Thoracic aorta (tissue), 2 donors: ENCODE measurements at places on chromosomes 3 and 15. TPM values are rescaled to one million over a fixed set of nuclear protein-coding genes. Genes with fewer than 3 reads are reported as not detected.

DNA sequence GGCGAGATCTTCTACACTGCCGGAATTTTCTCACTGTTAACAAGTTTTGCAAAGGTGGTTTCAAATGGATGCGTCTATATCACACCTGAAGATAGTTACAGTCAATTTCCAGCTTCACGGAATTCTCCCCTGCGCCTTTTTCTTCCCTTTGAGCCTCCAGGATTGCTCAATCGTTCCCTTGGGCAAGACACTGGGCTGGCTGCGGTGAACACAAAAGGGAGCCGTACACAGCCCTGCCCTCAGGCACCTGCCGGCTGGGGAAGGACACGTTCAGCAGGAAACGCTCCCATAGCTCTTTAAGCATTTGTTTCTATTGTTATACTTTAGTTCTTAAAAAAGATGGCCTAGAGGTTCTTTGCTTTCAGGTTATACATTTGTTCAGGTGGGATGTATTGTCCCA is 85.7 kb downstream of the C3orf70 start:
- DNase-seq, result no peak
- no peaks in the 10 kb centered on the region for H3K27me3 ChIP-seq
- H3K4me1 ChIP-seq, result no peaks in the 10 kb centered on the region
- no peaks in the 10 kb centered on the region for H3K36me3 ChIP-seq
- H3K27ac ChIP-seq, result no peak overlapping the region
- no peak overlapping the region for H3K4me3 ChIP-seq

DNA sequence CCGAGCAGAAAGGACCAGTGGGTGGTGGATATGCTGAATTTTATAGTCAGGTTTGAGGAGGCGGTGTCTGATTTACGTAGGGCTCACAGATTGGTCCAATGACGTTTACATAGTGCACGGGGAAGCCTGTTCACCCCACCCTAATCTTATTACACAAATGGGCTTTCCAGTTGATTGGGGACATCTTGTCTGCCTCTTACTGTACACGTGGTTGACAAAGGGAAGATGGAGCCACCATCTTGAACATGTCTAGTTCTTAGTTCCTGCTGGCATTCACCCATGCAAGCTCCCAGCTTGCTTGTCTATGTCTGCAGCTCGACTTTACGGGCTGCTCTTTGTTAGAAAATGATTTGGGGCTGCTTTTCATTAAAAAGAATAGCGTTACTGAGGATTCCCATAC is 332.0 kb upstream of the SLCO3A1 start:
- no peak overlapping the region for H3K4me3 ChIP-seq
- no peak for DNase-seq
- H3K27ac ChIP-seq, result no peak overlapping the region
- no peaks in the 10 kb centered on the region for H3K36me3 ChIP-seq
- H3K4me1 ChIP-seq, result no peaks in the 10 kb centered on the region

- H3K36me3 ChIP-seq, result no peaks in the 10 kb centered on the region
- no peak for DNase-seq
- H3K27me3 ChIP-seq, result no peaks in the 10 kb centered on the region
- peaks cover 9% of the 10 kb centered on the region for H3K4me1 ChIP-seq
- no peak overlapping the region for H3K27ac ChIP-seq
Observed at GRCh38 chr15:66658044-66658443, 44.0 kb upstream of the SMAD6 start.

DNA sequence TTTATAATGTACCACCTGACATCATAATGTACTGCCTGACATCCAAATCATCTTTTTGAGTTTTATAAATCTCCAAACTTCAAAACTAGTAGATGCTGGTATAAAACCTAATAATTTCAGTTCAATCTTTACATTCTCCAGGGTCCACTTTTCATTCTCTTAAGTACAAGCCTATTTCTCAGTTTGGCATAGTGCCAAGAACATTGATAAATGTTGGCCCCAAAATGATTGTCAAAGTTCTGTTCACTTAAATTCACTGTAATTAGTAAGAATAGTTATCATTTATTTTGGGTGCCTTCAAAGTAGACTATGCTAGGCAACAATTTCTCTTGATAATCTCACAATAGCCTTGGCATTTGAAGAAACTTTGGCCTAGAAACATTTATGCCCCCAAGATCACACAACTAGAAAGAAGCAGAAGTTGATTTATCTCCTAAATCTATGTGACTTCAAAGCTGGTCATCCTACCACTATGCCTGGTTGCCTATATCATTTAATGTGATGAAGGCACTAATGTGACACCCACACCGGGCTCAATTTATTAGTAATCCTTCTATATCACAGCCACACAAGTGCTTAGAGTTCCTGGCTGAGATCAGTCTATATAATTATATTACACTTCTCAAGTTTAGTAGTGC is 101.7 kb downstream of the ZNF609 start:
- no peaks in the 10 kb centered on the region for H3K27me3 ChIP-seq
- peaks cover 8% of the 10 kb centered on the region for H3K4me1 ChIP-seq
- no peak overlapping the region for H3K4me3 ChIP-seq
- H3K27ac ChIP-seq, result no peak overlapping the region

GRCh38 chr15:75091814-75092213 is 68.4 kb downstream of the PPCDC start:
- no peaks in the 10 kb centered on the region for H3K4me1 ChIP-seq
- no peaks in the 10 kb centered on the region for H3K36me3 ChIP-seq
- no peak for DNase-seq
- no peak overlapping the region for H3K27ac ChIP-seq
- no peaks in the 10 kb centered on the region for H3K27me3 ChIP-seq

DNA sequence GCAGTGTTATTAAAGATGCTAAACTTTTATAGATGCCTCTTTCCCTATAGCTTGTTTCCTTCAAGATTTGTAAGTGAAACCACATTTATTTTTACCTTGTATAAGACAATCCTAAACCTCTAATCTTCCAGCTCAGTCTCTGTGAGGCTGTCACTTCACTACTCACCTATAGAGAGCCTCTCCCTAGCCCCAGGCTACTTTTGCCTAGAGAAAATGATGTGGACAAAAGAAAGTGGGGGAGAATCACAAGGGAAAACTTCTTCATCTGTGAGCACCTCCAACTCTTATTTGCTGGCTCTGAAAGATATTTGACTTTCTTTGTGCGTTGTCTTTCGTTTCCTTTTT is 74.9 kb upstream of the SCN5A start:
- H3K27ac ChIP-seq, result no peak overlapping the region
- H3K4me3 ChIP-seq, result no peak overlapping the region
- peaks cover 19% of the 10 kb centered on the region for H3K4me1 ChIP-seq
- no peaks in the 10 kb centered on the region for H3K27me3 ChIP-seq

GRCh38 chr3:152269831-152270734 is 1.4 kb downstream of the MBNL1 start:
- no peaks in the 10 kb centered on the region for H3K27me3 ChIP-seq
- DNase-seq, result no peak
- H3K27ac ChIP-seq, result peak overlapping the region; percentile 99

DNA sequence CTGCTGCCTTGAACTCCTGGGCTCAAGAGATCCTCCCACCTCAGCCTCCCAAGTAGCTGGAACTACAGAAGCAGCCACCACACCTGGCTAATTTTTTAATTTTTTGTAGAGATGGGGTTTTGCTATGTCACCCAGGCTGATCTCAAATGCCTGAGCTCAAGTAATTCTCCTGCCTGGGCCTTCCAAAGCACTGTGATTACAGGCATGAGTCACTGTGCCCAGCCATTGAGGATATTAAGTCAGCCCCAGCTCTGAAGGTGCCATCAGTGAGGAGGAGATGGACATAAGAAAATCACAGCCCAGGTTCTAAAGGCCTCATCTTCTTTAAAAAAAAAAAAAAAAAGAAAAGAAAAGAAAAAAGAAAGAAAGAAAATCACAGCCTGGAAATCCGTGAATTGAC is 26.6 kb upstream of the PSTPIP1 start:
- H3K4me3 ChIP-seq, result no peak overlapping the region
- peaks cover 19% of the 10 kb centered on the region for H3K4me1 ChIP-seq
- no peaks in the 10 kb centered on the region for H3K27me3 ChIP-seq

DNA sequence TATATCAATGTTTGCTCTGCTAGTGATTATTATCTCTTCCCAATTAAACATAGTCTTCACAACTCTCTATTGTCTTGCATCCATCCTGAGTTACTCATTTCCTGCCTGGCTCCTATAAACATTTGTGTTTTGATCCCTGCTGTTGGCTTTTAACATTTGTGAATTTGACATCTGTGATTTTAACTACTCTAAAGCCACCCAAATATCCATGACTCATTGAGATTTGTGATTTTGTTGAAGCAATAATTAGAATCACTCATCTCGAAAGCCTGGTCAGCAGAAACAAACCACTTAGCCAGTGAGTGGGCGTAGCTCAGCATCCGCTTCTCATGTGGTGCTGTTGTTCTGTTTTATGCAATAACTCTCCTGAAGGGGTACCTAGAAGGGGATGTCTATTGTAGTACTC is 174.3 kb upstream of the ZBTB20 start:
- no peaks in the 10 kb centered on the region for H3K27me3 ChIP-seq
- H3K36me3 ChIP-seq, result no peaks in the 10 kb centered on the region
- H3K4me1 ChIP-seq, result no peaks in the 10 kb centered on the region
- H3K4me3 ChIP-seq, result no peak overlapping the region

GRCh38 chr3:171834461-171834801 is 8.7 kb upstream of the TMEM212 start:
- no peak for DNase-seq
- no peaks in the 10 kb centered on the region for H3K27me3 ChIP-seq
- no peak overlapping the region for H3K4me3 ChIP-seq

DNA sequence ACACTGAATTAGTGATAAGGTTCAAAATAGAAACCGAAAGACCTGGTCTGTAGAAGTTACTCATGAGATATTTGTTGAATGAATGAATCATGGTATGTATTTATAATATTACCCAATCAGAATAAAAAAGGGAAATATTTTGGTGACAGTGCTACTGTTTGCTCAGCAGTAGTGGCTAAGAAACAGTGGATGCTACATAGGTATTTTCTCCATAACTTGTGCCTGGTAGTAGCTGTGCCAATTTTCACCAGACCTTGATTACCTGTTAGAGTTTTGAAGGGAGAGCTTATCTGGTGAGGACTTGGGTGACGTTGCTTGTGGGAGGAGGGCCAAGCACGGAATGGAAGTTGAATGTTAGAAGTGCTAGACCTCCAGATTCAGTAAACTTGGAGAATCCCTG is 14.3 kb downstream of the LIMD1 start:
- no peak for DNase-seq
- H3K4me1 ChIP-seq, result peaks cover 94% of the 10 kb centered on the region
- no peak overlapping the region for H3K4me3 ChIP-seq
- no peaks in the 10 kb centered on the region for H3K36me3 ChIP-seq
- H3K27ac ChIP-seq, result peak overlapping the region; percentile 78

- DNase-seq, result no peak
- peaks cover 20% of the 10 kb centered on the region for H3K4me1 ChIP-seq
- no peak overlapping the region for H3K27ac ChIP-seq
- H3K4me3 ChIP-seq, result no peak overlapping the region
Observed at GRCh38 chr3:21331321-21331720, 419.7 kb downstream of the ZNF385D start.

DNA sequence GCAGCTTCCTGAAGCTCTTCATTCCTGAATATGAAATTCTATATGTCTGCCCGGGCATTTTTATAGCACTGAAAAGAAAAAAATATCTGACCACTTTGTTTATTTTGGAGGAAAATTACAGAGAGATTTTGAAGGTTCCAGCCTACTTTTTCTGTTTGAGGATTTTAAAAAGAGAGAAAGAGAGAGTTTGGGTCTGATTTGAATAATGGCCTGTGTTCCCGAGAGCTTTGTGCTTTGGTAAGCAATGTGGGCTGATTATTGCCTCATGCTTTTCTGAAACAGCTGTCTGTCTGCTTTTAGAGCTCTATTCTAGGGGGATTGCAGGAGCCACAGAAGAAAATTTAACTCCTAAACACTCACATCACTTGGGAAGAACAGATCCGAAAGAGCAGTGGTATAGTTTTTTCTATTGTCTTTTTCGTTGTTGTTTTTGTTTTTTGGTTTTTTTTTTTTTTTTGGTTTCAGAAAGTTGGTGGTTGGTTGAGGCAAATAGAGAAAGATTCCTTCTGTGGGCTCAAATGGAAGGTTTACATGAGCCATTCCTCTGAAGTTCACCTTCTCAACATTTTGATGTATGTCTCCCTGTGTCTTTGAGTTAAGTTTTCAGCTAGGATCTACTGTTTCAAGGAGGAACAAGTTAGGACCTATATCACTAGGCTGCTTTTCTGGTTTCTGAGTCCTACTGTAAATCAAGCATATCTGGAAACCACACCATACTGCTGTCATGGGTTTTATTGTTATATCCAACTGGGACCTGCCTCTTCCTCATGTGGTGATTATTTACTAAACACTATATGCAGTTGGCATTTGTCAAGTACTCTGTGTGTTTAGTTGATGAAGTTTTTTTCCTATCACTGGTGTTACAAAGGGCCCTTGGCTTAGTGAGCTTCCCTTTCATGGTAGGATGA is 178.9 kb downstream of the KCNMB2 start:
- H3K4me3 ChIP-seq, result no peak overlapping the region
- H3K27me3 ChIP-seq, result no peaks in the 10 kb centered on the region
- no peak for DNase-seq

- no peaks in the 10 kb centered on the region for H3K36me3 ChIP-seq
- DNase-seq, result no peak
- H3K4me3 ChIP-seq, result no peak overlapping the region
- no peaks in the 10 kb centered on the region for H3K4me1 ChIP-seq
- H3K27me3 ChIP-seq, result no peaks in the 10 kb centered on the region
- H3K27ac ChIP-seq, result no peak overlapping the region
Observed at GRCh38 chr3:197545571-197545970, 10.2 kb downstream of the BDH1 start.

DNA sequence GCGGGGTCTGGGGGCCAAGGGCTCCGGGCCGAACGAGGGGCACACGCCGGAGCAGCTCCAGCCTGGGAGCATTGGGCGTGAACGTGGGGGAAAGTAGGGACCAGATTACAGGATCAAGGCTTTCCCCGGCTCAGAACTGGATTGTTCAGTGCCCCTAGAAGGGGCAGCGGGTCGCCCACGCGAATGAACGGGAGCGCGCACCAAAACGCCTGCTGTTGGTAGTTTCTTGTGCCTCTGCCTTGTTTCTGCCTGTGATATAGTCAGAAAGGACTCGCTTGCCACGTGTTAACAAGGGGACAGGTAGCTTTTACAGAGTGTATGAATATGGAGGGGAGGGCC is 1.1 kb downstream of the CASR start:
- DNase-seq, result no peak
- no peaks in the 10 kb centered on the region for H3K36me3 ChIP-seq
- H3K27ac ChIP-seq, result no peak overlapping the region
- H3K27me3 ChIP-seq, result no peaks in the 10 kb centered on the region
- peak overlapping the region; percentile 52 for H3K4me3 ChIP-seq
- H3K4me1 ChIP-seq, result peaks cover 10% of the 10 kb centered on the region

- no peak overlapping the region for H3K4me3 ChIP-seq
- no peaks in the 10 kb centered on the region for H3K27me3 ChIP-seq
- H3K36me3 ChIP-seq, result peaks cover 23% of the 10 kb centered on the region
Observed at GRCh38 chr15:64110950-64111678, 15.3 kb downstream of the SNX1 start.

GRCh38 chr3:32229565-32229964 is 8.9 kb upstream of the CMTM8 start:
- no peak for DNase-seq
- no peak overlapping the region for H3K27ac ChIP-seq
- H3K4me1 ChIP-seq, result no peaks in the 10 kb centered on the region
- H3K27me3 ChIP-seq, result no peaks in the 10 kb centered on the region
- no peaks in the 10 kb centered on the region for H3K36me3 ChIP-seq
- no peak overlapping the region for H3K4me3 ChIP-seq

The MYZAP gene
- 6.8 TPM for total RNA-seq

The GLDN gene
- 26.0 TPM for total RNA-seq

The ZBTB47 gene
- 108 TPM for total RNA-seq

The EFL1 gene
- 9.2 TPM for total RNA-seq

The CDHR4 gene
- 0.68 TPM for total RNA-seq

The CLDN16 gene
- not detected for total RNA-seq

The HYAL1 gene
- total RNA-seq, result 5.8 TPM

The DISP2 gene
- 0.54 TPM for total RNA-seq

The CAND2 gene
- 44.6 TPM for total RNA-seq

The SPATA12 gene
- total RNA-seq, result not detected

The AADAC gene
- total RNA-seq, result not detected

The RARB gene
- total RNA-seq, result 12.3 TPM

The GOLIM4 gene
- 43.1 TPM for total RNA-seq

The MAGEL2 gene
- 0.56 TPM for total RNA-seq

The CFAP92 gene
- 0.68 TPM for total RNA-seq
